ENCODE measurements at places on chromosomes 3 and 15. TPM values are rescaled to one million over a fixed set of nuclear protein-coding genes. Genes with fewer than 3 reads are reported as not detected.

Gene MKRN2OS
- 4.1 TPM for total RNA-seq

DNA sequence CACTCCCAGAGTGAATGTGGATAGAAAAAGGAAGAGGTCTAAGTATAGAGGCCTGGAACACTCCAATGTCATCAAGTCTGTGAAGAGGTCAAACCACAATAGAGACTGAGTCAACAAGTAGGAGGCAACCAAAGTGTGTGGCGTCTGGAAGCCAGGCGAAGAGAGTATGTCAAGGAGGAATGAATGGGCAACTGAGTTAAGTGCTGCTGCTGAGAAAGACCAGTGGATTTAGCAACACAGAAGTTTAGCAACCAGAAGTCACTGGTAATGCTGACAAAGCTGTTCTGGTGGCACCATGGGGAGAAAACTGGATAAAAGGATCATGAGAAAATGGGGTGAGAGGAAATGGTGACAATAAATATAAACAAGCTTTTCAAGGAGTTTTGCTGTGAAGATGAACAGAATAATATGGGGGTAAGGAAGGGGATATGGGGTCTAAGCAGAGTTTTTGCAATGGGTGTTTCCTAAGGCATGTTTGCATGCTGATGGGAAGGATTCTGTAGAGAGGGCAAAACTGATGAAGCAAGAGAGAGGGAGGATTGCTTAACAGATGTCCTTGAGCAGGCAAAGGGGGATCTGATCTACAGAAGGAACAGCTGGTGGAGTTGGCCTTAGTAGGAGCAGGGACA, 38.4 kb downstream of the PCOLCE2 start:
- DNase-seq: no peak

- DNase-seq: peak; percentile 65
These were observed 195.6 kb downstream of the TBC1D2B start for GRCh38 chr15:77881950-77882349.

GRCh38 chr3:61117045-61117898, 134.0 kb downstream of the FHIT start:
- no peak for DNase-seq

DNA sequence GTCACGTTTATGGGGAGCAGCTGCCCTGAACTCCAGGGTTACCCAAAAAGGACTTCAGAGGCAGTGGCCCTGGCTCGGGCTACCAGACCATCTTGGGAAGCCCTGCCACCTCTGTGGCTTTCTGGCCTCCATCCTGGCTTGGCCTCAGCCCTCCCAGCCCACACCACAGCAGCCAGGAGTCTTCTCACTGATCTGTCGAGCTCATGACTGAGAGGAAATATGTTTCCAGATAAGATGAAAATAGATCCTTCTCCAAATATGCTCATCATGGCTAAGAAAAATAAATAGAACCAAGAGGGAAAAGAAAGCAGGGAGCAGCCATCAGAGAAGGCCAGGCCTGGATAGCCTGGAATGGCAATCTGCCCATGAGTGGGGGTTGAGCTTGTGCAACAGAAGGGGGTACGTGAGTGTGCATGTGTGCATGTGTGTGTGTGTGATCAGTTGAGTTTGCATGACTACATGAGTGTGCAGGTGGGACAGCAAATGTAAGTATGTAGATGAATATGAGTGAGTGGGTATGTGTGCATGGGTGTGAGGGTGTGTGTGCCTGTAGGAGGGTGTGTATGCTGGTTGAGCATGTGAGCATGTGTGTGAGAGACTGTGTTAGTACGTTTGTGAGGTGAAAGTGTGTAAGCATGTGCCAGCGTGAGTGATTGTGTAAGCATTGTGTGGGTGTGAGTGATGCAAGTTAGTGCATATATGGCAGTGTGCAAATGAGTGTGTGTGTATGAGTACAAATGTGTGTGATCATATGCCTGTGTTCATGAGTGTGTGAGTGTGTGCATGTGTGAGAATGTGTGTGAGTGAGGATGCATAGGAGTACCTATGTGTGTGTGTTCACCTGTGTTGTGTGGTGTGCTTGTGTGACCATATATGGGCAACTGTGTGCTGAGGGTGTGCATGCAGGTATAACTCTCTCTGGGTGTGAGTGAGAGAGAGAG, 9.9 kb upstream of the RFT1 start:
- peak; percentile 27 for DNase-seq

DNA sequence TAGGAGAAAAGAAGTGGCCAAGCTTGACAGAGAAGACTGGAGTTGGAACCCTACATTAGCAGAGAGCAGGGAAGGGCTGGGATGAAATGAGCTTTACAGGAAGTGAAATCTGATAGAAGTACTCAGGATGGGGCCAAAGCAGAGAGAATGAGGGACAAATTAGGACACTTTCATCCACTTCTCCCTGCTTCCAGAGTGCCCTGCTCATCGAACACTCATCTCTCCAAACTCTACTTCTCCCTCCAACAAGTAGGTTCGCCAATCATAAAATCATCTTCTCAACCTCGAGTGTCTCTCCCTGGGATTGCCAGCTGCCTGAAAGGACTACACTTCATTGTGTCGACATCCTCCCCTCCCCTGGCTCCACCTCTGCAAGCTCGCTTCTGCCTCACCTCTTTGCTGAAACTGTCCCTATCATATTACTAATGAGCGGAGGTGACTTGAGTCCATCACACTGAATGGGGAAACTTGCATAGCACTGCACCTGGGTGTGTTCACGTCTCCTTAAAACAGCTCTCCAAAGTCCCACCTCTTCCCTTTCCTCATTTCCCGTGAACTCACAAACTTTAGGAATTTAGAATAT, 365.8 kb downstream of the FOXP1 start:
- DNase-seq: no peak

DNA sequence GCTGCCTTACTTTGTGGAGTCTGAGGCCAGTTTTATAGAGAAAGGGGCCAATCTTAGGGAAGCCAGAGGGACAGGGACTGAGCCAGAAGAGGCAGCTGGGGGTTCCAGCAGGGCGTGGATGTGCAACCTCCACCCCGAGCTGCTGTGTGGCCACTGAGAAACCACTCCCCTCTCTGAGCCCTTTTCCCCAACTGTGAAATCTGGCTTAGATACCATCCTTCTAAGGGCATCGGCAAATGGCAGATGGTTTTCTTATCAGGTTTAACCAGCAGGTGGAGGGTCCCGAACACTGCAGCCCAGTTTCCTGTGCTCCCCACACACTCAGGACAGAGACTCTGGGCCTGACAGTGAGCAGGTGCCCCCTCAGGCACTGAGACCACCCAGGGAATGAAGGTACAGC, 55.8 kb upstream of the SLC6A6 start:
- no peak for DNase-seq

GRCh38 chr3:79824166-79824565, 56.4 kb upstream of the ROBO1 start:
- DNase-seq: no peak

Measured in umbilical cord (tissue), 2 donors.